ENCODE measurements at places on chromosomes 6 and 20.

DNA sequence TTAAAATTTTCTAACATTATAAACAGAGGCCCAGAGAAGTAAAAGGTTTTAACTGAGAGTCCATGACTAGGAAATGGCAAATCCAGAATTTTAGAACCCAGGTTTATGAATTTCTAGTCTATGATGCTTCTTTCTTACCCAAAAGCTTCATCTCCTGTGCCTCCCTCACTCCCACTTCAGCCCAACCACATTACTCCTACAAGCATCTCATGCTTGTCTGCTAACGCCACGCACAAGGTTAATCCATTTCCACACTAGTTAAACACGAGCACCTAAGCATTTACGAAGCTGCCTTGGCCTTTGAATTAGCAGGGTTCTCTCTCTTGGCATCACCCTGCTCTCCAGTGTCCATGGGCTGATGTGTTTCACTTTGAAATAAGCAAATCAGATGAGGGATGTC is 32.0 kb downstream of the TNFRSF21 start:
- H3K27ac ChIP-seq, result no peak overlapping the region
- no peak overlapping the region for H3K4me3 ChIP-seq
- peaks cover 32% of the 10 kb centered on the region for H3K4me1 ChIP-seq
- DNase-seq, result no peak

DNA sequence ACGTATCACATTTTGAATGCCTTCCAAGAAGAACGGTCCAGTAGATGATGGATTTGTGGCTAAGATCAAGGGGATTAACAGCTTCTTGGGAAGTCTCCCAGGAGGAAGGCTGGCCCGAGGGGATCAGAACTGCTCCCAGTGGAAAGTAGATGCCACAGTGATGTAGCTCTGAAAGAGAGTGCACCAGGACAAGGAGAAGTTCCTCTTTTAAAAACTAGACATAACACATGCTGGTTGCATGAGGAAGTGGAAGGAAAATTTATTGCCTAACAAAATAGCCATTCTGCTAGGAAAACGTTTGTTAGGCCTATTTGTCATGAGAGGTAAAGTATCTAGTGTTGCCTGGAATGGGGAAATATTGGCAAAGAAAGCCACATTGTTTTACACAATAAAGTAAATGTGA is 87.8 kb downstream of the CDH26 start:
- H3K27ac ChIP-seq, result no peak overlapping the region
- H3K4me1 ChIP-seq, result peaks cover 11% of the 10 kb centered on the region
- no peak overlapping the region for H3K4me3 ChIP-seq
- H3K27me3 ChIP-seq, result peaks cover 6% of the 10 kb centered on the region
- H3K36me3 ChIP-seq, result no peaks in the 10 kb centered on the region
- DNase-seq, result no peak

- peaks cover 18% of the 10 kb centered on the region for H3K36me3 ChIP-seq
- DNase-seq, result no peak
- H3K27me3 ChIP-seq, result no peaks in the 10 kb centered on the region
- peaks cover 31% of the 10 kb centered on the region for H3K4me1 ChIP-seq
Observed at GRCh38 chr20:44306927-44307326, 4.1 kb downstream of the FITM2 start.

GRCh38 chr6:7053125-7053774 is 54.5 kb upstream of the RREB1 start:
- no peak for DNase-seq
- H3K4me1 ChIP-seq, result peaks cover 35% of the 10 kb centered on the region
- no peaks in the 10 kb centered on the region for H3K36me3 ChIP-seq
- H3K27ac ChIP-seq, result peak overlapping the region; percentile 93
- peak overlapping the region; percentile 72 for H3K4me3 ChIP-seq
- no peaks in the 10 kb centered on the region for H3K27me3 ChIP-seq

DNA sequence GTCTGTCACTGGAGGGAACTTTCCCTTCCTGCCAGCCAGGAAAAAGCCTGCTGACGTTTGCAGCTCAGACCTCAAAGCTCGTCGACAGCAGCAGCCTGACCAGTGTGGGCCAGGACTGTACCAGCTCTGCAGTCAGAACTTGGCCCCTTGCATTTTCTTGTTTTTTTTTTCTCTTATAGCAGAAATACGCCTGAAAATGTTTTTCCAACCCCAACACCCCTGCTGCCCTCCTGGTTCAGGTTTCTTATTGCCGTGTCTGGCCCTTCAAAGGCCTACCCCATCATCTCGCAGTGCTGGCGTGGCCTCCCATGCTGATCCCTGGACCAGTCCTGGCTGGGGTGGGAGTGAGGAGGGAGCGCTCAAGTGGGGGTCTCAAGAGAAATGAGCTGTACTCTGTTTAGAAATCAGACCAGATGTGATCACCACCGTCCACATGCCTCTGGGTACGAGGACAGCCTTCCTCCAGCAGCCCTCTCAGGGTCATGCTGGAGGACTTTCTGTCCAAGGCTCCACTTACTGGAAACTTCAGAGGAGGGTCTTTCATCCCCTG is 169.0 kb downstream of the FOXC1 start:
- H3K4me1 ChIP-seq, result no peaks in the 10 kb centered on the region
- no peaks in the 10 kb centered on the region for H3K27me3 ChIP-seq
- no peak for DNase-seq
- H3K27ac ChIP-seq, result no peak overlapping the region

DNA sequence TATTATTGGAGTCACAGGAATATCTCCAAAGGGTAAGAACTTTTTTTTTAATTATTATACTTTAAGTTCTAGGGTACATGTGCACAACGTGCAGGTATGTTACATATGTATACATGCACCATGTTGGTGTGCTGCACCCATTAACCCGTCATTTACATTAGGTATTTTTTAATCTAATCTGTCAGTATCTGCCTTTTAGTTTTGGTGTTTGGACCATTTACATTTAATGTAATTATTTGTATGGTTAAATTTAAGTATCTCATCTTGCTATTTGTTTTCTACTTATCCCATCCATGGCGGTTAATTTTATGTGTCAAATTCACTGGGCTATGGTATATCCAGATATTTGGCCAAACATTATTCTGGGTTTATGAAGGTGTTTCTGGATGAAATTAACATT is 15.4 kb upstream of the OPN5 start:
- no peaks in the 10 kb centered on the region for H3K36me3 ChIP-seq
- no peaks in the 10 kb centered on the region for H3K27me3 ChIP-seq
- H3K4me3 ChIP-seq, result no peak overlapping the region
- no peak overlapping the region for H3K27ac ChIP-seq
- no peak for DNase-seq
- H3K4me1 ChIP-seq, result no peaks in the 10 kb centered on the region
